Activated CD8-positive, alpha-beta memory T cell treated with anti-CD3 and anti-CD28 coated beads for 1 hour (primary cell): ENCODE measurements at places on chromosomes 12 and 14.

- no peak for DNase-seq
These were observed 35.4 kb upstream of the LTA4H start for GRCh38 chr12:96070670-96071279.

GRCh38 chr14:106831322-106831720 lies 1304.9 kb downstream of the TMEM121 start:
- DNase-seq: no peak

GRCh38 chr12:52029685-52030084 lies 21.6 kb upstream of the NR4A1 start:
- DNase-seq: no peak

GRCh38 chr14:101253948-101254347 lies 307.3 kb upstream of the DIO3 start:
- DNase-seq: no peak

DNA sequence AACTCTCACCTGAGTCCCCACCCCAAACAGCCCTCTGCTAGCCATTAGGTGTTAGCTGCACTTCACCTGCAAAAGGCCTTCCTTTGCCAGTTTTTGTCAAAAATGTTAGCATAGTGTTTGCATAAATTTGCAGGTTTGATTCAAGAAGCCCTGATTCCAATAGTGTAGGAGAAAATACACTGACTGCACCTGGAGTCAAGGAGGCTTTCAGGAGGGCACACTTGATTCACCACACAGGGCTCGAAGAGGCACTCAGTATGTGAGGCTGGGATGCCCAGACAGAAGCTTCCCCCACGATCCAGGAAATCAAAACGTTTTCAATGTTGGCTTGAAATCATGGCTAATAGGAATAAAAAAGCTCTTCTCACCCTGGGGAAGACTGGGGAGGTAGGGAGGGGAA lies 40.5 kb upstream of the DDX11 start:
- no peak for DNase-seq

DNA sequence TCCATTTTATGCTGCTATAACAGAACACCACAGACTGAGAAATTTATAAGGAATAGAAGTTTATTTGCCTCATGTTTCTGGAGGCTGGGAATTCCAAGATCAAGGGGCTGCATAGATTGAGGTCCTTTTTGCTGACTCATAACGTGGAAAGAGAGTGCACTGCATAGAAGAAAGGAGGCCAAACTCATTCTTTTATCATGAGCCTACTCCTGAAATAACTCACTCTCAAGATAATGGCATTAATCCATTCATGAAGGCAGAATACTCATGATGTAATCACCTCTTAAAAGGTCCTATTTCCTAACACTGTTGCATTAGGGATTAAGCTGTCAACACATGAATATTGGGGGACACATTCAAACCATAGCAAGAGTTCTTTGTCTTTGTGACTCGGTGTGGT lies 60.0 kb upstream of the FBXO33 start:
- DNase-seq: no peak

DNA sequence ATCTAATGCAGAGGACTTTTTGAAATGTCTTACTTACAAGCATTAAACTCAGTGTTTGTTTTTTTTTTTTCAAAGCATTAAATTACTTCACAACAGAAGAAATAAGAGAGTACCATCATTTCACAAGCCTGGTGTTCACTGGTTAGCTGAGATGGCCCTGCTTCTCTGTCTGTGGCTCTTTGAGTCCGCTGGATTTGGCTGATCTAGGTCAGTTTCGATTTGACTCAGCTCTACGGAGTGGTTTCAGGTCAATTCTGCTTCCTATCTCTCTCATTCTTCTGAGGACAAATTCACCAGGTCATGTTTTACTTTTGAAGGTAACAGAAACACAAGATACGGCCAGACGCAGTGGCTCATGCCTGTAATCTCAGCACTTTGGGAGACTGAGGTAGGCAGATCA lies 1066.1 kb downstream of the FLRT2 start:
- no peak for DNase-seq

GRCh38 chr12:43063650-43064049 lies 474.1 kb upstream of the PRICKLE1 start:
- DNase-seq: no peak
